ENCODE measurements at places on chromosomes 3 and 15.
A peak's percentile ranks its signal among the peaks of the same experiment; 100 is the strongest.

GRCh38 chr3:143825513-143825912 lies 22.8 kb downstream of the SLC9A9 start:
- DNase-seq = no peak

DNA sequence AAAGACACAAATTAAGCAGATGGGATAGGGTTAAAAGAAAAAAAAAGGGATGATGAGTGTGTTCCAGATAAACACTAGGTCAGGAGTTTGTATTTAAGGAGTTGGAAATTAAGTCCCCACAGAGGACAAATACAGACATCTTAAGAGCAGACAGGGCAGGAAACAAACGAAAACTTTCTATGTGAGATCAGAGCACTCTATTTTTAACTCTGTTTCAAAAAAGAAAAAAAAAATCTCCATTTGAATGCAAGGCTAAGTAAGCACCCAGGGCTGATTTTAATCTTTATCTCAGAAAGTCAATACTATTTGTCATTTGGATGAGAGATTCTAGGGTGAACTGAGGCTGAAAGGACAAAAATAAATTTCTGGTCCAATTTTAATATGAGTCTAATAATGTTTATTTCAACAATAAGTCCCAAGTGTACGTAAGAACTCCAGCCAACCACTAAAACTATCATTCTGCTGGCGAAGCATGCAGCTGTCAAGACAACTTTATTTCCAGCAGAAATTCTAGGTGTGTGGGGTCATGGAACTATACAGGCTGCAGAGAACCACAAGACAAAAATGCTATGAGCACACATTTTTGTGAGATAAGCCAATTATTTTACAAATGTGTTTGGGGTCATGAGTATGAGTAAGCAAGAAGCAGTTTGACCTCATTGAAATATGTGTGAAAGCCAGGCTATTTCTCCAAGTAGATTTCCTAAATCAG lies 186.1 kb downstream of the FMN1 start:
- no peak for DNase-seq

DNA sequence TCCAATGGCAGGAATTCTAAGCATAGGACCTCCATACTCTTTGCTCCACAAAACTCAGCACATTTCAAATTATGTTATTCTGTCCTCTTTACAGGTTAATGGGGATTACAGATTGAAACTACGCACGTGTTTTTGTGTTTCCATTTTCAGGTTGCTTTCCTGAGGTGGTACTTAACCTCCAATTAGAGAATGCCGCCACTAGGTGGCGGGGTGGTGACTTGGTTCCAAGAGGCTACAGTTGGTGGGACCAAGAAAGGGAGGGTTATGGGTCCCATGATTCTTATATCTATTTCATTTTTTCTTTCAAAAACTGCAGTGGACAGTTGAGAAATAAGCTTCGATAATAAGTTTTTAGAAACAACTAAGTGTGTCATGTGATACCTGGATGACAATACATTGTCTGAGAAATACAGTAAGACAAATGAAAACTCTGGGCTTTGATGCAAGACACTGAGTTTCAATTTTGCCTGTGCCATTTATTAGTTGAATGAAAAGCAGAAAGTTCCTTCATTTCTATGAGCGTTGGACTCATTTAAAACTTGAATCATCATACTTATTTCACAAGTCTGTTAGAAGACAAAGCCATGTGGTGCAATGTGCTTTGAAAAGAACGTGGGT lies 539.0 kb downstream of the FGF12 start:
- no peak for DNase-seq

DNA sequence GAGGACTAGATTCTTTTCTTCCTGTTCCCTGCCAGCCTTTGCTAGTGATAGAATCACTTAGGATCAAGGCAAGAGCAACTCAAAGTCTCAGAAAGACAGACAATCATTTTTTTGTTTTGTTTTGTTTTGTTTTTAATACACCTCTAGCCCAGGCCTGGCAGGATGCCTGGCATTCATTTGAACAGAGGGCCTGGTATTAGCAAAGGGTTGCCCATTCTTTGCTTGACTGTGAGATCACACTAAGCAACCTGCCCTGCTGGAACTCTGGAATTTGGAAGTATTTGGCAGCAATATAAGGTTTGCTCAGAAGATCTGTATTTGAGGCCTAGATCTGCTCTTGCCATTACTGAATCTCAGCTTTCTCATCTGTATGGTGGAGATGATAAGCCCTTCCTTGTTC lies 21.8 kb upstream of the ATP13A5 start:
- no peak for DNase-seq

DNA sequence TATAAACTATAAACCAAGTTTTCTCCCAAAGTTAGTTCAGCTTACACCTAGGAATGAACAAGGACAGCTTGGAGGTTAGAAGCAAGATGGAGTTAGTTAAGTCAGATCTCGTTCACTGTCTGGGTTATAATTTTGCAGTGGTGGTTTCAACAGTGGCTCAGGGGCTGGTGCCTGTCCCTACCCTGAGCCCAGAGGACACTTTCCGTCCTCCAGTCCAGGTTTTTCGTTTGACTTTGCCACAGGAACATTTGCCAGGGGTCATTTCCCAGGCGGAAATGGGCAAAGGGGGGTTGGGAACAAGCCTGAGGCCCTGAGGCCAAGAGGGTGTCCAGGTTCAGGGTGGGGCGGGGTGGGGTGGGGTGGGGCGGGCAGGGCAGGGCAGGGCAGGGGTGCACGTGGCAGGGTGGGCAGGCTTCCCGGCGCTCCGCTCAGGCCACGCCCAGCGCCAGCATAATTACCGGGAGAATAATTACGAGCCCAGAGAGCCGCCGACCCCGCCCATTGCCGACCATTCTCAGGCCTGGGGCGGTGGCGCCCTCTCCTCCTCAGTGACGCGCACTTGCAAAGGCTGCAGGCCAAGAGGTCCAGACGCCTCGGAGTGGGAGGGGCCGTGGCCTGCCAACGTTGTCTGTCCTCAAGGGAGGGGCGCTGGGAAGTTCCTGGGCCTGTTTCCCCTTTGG lies 70.4 kb downstream of the KLF13 start:
- DNase-seq = peak; percentile 77

DNA sequence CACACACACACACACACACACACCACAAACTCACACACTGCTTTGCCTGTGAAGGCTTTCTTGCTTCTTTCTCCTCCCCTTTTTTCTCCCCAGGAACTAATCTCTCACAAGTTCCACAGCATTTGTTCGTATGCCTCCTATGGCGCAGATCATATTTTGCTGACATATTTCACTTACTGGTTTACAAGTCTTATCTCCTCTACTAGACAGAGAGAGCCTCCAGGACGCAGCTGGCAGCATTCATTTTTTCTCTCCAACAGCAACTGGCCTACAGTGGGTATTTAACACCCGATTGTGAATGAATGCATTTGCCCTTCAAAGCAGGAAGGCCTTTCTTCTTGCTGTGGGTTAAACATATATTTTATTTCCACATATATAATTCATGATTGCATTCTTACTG lies 47.0 kb upstream of the DLG1 start:
- no peak for DNase-seq
